Nucleus accumbens (tissue), 56 donors: ENCODE measurements at places on chromosomes 1 and 21.

DNA sequence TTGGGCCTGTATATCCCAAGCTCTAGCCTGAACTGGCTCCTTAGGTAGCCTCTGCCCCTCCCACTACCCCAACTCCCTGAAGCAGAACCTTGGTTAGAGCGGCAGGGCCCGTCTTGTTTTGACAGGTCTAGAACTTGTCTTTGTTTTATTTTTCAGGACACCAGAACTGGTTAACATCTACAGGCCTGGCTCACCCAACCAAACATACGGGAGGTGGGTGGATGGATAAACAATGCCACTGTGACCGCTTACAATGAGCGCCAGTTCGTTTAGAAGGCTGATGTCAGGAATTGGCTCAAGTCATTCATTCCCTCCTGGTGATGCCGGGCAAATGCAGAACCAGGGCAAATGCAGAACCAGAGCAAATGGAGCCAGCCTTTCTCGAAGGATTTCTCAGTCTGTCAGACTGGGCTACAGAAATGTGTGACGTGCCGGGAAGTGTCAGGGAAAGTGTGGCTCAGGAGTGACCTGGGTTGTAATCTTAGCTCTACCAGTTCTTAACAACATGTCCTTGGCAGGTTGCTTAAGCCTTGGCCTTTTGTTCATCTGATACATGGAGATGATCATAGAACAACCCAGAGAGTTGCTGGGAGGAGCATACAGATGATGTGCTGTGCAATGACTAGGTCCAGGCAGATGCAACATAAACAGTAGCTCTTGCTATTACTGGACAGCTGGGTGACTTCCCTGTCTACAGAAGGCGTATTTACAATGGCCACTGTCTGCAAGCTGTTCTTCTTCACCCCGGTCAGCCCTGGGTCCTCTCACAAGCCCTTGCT, 30.5 kb upstream of the BTG2 start:
- DNase-seq = no peak

DNA sequence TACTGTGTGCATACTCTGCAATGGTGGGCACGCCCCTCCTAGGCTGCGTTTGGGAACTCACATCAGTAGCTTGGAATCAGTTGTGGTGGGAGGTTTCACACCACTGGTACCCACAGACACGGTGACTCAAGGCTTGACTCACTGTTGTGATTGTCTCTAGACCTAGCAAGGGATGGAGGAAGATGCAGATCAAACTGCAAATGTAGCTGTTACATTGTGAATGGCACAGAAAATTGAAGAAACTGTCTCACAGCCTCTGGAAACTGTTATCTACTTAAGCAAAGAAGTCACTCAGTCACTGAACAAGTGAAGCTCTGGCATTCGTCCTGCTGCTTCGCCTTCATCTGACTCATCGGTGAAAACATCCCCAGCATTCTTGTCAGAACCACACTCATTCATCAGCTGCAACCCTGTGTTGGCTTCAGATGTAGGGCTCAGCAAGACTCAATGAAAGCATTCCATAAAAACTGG, 59.5 kb downstream of the POFUT2 start:
- peak; percentile 26 for DNase-seq

- no peak for DNase-seq
Observed at GRCh38 chr1:61709908-61710289, 15.0 kb downstream of the TM2D1 start.

GRCh38 chr21:35525443-35525842, 476.3 kb upstream of the RUNX1 start:
- no peak for DNase-seq

GRCh38 chr1:9871707-9872425, 38.2 kb downstream of the CTNNBIP1 start:
- no peak for DNase-seq

- no peak for DNase-seq
Observed at GRCh38 chr1:197092491-197093023, 25.5 kb upstream of the F13B start.

- no peak for DNase-seq
Observed at GRCh38 chr1:157240495-157241184, 102.4 kb upstream of the ETV3 start.

DNA sequence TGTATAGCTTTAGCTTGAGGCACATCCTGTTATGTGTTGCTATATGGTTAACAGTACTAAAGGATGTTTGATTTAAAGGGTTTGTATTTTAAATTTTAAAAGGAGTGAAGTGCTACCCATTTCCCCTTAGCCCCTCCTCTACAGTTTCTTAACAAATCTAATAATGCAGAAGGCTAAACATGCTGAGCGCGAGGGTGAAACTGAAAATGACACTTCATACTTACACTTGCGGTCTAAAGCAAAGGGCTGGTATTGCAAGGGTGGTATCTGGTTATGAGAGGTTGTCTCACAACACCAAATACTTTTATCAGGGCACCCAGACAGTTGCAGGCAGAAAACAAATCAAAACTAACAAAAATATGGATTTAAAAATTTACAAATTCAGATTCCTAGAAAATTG, 172.3 kb downstream of the SIPA1L2 start:
- DNase-seq = no peak

GRCh38 chr1:155379631-155380090, 59.0 kb downstream of the RUSC1 start:
- no peak for DNase-seq

- DNase-seq = no peak
Observed at GRCh38 chr1:97007840-97008604, 286.4 kb downstream of the PTBP2 start.

DNA sequence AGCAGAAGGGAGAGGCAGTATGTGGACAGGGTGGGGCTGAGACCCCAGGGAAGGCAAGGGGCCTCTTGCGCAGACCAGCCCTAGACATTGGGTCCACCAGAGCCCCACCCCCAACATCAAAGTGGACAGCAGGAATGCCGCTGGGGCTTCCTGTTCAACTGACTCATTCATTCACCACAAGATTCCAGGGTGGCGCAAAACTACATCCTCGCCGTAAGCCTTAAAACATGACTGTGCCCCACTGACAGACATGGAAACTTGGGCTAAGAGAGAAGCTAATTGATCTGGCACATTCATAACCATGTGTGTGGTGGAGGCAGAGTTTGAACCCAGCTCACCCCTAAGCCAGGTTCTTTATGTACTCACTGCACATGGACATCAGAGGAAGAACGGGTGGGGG, 14.0 kb downstream of the COL16A1 start:
- no peak for DNase-seq

- DNase-seq = no peak
Observed at GRCh38 chr1:223074445-223075300, 68.4 kb downstream of the TLR5 start.

- DNase-seq = no peak
Observed at GRCh38 chr1:64886877-64887276, 79.5 kb downstream of the JAK1 start.

GRCh38 chr1:6858596-6858995, 73.3 kb downstream of the CAMTA1 start:
- DNase-seq = no peak

DNA sequence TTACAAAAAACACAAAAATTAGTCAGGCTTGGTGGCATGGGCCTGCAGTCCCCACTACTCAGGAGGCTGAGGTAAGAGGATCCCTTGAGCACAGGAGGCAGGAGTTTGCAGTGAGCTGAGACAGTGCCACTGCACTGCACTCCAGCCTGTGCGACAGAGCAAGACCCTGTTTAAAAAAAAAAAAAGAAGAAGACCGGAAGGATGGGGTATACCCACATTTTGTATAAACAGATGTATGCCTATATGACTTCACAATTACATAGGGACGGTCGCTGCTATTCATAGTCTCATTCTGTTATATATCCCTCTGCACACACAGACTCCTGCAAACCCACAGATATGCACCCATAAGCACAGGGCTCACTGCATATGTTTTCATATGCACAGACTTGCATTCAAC, 12.7 kb downstream of the LCK start:
- no peak for DNase-seq

GRCh38 chr1:175885326-175885725, 141.9 kb upstream of the TNR start:
- DNase-seq = no peak

DNA sequence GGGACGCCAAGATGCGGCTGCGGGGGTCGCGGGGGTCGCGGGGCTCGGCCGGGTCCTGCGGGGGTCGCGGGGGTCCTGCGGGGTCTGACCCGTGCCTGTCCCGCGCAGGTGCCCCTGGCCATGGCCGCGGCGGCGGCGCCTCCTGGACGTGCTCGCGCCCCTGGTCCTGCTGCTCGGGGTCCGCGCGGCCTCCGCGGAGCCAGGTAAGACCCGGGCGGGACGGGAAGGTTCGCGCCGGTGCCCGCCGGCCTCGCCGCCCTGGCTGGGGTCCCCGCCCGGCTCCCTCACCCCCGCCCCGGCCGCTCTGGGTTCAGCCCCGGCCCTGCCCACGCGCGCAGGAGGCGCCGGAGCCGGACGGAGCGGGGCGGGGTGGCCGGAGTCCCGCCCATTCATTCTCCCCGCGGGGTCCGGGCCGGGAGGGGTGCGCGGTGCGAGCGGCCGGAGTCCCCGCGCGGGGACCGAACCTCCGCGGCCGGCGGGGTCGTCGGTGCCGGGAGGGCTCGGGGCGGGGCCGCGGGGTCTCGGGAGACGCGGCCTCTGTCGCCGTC, 380 bp downstream of the COL18A1 start:
- DNase-seq = no peak

DNA sequence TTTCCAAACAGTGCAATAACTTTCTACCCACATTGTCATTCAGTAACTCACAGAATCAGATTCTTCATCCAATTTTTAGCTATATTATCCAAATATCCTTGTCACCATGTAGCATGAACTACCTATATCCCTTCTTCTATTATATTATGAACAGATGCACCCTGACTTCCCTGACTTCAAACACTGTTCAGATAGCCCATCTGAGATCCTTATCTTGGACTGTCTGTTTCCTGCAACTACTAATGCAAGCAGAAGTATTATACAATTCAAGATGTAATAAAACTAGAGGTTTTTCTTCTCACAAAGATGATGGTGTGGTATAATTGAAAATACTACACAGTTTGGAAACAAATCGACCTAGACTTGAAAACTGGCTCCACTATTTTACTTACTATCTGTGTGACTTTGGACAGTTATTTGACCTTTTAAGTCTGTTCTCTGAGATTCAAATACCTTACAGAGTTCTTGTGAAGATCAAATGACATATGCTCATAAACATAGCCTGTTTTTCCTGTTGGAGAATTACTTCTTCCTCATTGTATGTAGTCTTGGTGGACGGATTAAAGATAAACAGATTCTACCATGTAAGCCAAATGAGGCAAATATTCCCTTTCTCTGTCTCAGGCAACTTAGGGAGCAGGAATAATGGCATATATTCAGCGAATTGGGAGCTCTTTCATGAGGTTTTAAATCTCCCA, 407.9 kb upstream of the ZRANB2 start:
- DNase-seq = no peak

DNA sequence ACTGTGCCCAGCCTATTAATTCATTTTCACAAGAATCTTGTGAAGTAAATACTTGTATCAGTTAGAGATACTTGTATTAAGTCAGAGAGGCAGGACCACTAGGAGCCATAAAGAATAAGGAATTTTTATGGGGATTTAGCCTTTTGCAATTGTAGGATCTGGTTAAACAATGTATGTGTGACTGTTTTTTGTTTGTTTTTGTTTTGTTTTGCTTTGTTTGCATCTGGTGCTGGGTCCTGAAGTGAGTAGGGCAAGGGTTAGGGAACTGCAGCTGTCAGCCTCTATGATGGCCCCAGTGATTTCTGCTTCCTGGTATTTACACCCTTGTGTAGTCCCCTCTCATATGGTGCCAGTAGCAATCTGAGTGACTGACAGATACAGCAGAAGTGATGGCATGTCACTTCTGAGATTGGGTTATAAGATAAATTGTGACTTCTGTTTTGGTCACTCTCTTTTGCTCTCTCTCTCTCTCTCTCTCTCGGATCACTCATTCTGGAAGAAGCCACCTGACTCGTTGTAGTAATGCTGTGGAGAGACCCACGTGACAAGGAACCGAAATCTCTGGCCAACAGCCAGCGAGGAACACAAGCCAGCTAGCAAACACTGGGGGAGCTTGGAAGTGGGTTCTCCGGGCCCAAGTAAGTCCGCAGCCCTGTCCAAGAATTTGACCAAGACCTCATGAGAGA, 96.2 kb upstream of the MARK1 start:
- no peak for DNase-seq

DNA sequence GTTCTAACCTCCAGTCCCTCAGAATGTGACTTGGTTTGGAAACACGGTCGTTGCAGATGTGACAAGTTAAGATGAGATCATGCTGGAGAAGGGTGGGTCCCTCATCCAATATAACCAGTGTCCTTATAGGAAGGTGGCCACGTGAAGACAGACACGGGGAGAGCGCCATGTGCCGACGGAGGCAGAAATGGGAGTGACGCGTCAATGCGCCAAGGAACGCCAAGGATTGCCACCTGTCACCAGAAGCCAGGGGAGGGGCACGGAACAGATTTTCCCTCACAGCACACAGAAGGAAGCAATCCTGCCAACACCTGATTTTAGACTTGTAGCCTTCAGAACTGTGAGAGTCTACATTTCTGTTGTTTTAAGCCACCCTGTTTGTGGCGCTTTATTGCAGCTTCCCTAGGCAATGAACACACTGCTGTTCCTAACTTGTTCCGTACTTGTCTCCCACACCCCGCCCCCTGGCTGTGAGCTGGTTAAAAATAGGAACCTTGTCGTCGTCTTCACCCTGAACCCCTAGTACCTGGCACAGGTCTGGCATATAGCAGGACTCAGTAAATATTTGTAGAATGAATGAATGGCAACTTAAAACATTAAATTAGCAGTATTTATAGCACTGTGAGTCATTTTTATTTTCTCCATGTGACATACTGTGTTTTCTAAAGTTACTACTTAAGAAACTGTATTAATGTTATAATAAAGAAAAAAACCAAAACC, 14.2 kb downstream of the RIMS3 start:
- peak; percentile 69 for DNase-seq

GRCh38 chr1:37423810-37424209, 50.6 kb upstream of the ZC3H12A start:
- DNase-seq = no peak
